Panc1 (cell line): ENCODE measurements at places on chromosomes 5 and 9.

- no peak for DNase-seq
These were observed 169.0 kb downstream of the DOCK2 start for GRCh38 chr5:169805937-169806700.

GRCh38 chr5:169126481-169127021 lies 174.4 kb downstream of the SLIT3 start:
- no peak for DNase-seq

DNA sequence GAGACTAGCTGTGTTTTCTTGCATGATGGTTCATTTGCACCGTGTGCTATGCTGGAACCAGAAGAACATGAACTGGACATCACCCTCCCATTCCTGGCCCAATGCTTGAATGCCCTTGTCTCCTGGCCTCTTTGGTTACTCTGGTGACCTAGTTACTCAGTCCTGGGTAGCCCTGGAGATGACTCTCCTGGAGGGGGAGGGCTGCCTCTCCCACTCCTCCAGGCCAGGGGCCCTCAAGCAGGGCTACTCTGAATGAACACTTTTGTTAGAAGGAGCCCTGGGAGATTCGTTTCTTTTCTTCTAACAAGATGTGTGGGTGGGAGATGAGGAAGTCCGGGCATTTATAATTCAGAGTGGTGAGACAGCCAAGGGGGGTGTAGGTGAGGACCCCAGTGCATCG lies 12.0 kb upstream of the NKX2-5 start:
- no peak for DNase-seq

DNA sequence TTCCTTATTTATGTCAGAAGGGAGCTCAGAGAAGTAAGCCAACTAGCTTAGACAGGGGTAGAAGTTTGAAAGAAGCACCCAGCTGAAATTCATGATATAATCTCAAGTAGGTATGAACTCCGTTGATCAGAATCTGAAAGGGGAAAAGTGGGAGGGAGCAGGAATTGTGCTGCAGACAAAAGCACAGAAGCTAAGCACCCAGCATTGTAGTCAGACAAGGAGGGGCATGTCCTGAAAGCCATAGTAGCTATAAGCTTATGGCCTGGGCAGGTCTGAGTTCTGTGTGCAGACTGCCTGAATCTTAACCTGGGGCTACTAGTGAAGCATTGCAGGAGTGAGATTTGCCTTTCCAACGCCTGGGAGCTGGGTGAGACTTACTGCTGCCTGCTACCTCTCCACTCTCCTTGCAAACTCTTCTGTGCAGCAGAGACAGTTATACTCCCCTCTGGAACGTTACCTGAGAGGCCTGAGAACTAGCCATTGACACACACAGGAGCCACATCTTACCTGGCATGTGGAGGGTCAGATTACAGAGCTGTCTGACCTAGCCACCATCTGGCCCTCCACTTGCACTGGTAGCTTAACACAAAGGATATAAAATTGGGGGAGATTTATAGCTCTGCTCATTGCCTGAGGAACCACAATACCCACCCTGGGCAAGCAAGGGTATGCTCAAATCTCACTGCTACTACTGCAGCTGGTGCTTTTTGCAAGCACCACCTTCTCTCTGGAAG lies 9.8 kb upstream of the CYLC2 start:
- no peak for DNase-seq

GRCh38 chr9:114746591-114747346 lies 59.1 kb downstream of the TNFSF15 start:
- no peak for DNase-seq

GRCh38 chr5:1415059-1415425 lies 30.2 kb downstream of the SLC6A3 start:
- DNase-seq, result no peak

GRCh38 chr5:168752012-168752411 lies 172.8 kb upstream of the PANK3 start:
- no peak for DNase-seq

DNA sequence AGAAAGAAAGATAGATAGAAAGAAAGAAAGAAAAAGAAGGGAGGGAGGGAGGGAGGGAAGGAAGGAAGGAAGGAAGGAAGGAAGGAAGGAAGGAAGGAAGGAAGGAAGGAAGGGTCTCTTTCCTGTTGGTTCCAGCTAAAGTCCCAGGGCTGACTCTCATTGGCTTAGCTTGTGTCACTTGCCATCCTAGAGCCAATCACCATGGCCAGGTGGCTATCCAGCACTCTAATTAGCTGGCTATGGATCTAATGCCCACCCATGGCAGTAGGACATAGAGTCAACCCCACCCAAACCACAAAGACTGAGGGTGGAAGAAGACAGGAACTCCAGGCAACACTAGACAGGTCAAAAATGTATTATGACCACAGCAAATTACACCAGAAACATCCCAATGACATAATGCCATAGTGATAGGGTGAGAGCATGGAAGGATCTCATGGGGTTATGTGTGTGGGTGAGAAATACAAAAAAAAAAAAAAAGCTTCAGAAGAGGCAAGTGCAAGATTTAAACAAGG lies 10.8 kb upstream of the CPLX2 start:
- DNase-seq, result no peak

DNA sequence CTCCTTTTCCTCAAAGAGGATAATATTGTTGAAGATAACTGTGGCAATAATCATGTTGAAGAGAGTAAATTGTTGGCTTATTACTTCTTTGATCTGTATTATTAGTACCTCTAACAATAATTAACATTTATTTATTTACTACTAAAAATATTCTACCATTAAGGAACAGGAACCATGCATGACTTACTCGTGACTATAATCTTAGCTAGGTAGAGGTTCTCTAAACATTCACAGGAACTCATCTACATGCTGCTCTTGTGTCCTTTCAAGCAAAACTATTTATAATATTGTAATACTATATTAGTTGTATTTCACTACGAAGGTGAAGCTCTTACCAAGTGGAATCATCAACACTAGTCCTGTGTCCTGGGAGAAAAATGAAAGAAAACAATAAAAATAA lies 3.1 kb downstream of the SOX30 start:
- DNase-seq, result no peak

GRCh38 chr5:118236108-118236849 lies 752.1 kb downstream of the DTWD2 start:
- no peak for DNase-seq

DNA sequence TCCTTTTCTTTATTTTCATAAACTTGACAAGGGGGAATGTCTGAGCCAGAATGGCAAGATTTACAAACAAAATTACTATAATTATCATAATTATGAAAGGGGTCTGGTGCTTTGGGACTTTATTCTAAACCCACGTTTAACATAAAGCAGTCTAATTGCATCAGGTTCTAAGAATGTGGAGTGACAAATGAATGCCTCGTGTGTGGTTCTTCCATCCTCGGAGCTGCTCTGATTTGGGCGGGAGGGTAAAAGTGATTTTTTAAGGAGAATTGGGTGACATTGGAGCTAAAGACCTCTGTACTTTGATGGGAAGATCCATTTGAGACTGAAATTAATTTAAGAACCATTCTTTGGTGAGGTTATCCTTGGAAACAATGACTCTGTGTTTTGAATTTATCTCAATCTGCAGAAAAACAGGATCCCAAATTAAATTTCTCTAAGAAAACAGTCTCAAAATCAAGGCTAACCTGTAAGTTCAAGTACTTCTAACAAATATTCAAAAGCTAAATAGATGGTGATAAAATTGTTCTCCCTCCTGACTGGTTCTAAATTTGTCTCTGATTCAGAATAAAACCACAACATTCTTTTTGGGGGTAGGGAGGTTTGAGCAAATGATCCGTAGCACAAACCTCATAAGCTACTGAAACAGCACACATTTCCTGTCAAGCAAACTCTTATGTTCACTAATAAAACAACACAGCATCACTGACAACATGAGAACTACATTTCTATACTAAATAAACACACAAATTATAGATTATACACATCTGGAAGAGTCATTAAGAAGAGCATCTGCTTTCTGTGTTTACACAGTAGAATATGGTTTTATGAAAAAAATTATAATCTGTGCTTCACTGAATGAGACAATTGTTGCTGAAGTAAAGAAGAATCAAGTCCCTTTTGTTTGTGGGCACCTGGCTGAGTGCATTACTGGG lies 85.5 kb downstream of the DCP2 start:
- no peak for DNase-seq

DNA sequence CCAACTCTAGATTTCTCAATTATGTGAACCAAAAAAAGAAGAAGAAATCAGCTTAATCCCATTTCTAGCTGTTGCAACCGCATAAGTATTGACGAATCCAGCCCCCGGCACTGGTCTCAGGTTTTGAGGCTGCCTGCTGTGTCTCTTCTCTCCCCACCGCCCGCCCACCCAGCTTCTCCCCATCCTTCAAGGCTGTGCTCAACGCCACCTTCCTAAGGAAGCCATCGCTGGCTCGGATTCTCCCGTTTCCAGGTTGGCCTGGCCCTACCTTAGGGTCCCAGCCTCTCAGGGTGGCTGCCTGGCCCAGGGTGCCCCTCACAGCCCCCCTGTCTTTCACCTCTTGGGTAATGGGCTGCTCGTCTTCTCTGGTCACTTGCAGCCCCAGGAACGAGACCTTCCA lies 77.8 kb downstream of the HRH2 start:
- no peak for DNase-seq

- no peak for DNase-seq
These were observed 278.0 kb downstream of the DRD1 start for GRCh38 chr5:175166026-175166425.

- no peak for DNase-seq
These were observed 1.3 kb downstream of the RASA1 start for GRCh38 chr5:87268970-87269377.

DNA sequence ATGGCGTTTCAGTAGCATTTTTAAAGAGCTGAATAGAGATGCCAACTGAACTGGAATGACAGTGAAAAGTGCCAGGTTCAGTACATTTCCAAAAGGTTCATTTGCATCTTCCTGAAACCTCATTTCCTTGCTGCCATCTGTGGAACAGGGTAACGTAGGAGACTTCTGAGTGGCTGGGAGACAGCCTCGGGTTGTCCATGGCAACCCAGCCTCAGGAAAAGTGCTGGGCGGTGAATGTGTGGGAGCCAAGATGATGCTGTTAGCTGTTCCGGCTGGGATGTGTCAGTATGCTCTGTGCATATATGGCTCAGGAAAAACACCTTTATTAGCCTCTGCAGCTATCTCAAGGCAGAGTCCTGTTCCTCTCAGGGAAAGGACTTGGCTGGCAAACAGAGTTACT lies 87.5 kb downstream of the KLHL3 start:
- DNase-seq, result no peak

DNA sequence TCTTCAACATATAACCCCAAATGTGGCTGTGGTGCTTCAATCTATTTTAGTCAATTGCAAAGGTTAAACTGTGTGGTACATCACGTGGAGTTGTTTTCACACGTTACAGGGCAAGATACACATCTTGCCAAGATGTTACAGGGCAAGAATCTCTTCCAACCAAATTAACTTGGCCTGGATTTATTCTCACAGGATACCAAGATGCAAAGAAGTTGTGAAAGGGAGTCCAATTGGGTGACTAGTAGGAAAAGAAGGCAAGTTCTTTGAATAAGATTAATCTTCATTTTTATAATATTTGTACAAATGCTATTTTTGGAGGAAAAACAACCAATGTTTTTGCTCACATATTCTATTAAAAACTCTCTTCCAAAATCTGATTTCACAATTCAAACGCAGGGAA lies 4.8 kb upstream of the IFNA8 start:
- no peak for DNase-seq
